Upper lobe of left lung (tissue), 6 donors: ENCODE measurements at places on chromosomes 11 and 22.

DNA sequence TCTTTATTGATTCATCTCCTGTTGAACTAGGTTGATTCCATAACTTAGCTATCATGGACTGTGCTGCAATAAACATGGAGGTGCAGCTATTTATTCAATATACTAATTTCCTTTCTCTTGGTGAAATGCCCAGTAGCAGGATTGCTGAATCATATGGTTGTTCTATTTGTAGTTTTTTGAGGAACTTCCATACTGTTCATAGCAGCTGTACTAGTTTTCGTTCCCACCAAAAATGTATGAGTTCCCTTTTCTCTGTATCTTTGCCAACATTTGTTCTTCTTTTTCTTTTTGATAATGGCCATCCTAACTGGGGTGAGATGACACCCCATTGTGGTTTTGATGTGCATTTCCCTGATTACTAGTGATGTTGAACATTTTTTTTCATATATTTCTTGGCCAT, 87.2 kb upstream of the NAV2 start:
- DNase-seq, result no peak

GRCh38 chr11:113555071-113555619, 79.9 kb upstream of the DRD2 start:
- no peak for DNase-seq

DNA sequence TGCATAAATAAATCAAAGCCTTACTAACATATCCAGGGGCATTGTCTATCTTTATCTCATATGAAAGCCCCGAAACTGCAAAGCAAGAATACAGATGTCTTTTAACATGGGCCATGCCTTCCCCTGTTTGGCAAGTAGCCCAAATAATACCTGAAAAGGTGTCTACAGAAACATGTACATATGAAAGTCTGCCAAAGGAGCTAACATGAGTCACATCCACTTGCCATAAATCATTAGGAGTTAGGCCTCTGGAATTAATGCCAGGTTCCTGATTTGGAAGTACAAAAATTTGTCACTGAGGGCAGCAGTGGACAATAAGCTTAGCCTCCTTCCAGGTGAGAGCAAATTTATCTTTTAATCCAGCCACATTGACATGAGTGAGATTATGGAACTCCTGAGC, 85.5 kb upstream of the PGR start:
- no peak for DNase-seq

DNA sequence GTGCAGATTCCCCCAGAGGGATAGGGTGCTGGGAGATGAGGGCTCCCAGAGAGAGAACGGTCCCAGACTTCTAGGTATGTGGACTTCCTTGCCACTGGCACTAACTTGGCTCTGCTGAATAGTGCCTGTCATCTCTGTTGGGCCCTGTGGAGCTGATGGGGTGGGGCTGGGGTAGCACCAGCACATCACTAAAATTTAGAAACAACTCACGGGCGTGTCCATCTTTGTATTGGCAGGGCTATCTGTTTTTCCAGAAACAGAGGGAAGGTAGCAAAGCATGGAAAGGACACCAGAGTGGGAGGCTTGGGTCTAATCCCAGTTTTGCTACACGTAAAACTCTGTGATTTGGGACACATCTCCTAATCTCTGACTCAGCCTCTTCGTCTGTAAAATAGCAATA, 25.8 kb downstream of the SWAP70 start:
- no peak for DNase-seq

DNA sequence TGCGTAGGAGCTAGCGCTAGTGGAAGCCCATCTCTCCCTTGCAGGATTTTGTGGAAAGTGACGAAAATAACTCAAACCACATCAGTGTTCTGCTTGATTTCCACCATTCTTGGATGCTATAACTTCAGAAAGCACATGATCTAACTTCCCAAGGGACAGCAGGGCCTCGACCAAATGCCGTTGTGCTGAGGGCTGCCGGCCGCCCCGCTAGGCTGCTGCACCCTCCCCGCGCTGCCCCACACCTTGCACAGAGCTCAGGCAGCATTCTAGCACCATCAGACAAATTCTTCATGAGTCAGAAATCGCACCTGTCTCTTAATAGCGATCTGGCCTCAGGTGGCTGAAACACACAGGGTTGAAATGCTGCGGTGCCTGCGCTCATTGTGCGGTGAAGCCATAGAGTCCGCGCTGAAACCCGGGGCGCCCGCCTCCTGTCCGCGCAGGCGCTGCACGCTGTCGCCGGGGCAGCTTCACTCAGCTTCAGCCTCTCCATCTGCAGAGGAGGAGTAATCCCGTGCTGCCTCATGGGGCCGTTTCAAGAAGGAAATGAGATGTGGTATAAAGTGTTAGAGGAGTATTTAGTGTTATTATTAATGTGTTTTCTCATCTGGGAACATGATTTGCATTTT, 59.2 kb upstream of the B3GAT1 start:
- peak; percentile 66 for DNase-seq

GRCh38 chr11:359181-359714, 10.1 kb upstream of the B4GALNT4 start:
- no peak for DNase-seq

DNA sequence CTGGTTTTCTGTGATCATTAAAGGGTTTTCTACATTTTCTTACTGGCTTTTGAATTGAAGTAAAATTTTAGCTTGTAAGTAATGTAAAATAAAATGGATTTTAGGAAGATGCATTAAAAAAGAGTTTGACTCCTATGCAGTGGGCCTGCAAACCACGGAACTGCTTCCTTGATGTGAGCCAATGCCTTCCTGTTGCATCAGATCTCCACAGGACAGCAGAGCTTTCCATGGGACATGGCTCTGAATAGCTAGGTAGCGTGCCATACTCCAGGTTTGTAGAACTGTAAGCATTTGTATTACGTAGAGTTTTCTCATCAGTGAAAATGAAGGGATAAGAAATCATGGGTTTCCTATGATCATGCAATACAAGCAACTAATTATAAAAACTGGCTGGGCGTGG, 133.4 kb downstream of the SWAP70 start:
- no peak for DNase-seq

DNA sequence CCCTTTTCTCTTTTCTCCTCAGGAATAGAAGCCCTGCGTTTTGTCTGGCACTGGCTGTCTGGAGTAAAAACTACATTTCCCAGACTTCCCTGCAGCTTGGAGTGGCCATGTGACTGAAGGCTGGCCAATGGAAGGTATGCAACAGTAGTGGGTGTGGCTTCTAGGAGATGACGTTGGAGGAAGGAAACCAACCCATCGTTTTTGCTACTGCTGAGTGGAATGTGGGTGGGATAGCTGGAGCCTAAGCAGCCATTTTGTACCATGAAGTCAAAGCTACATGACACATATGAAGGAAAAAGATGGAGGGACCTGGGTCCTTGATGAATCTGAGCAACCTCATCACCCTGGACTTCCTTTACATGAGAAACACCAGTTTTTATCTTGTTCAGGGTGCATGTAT, 19.6 kb downstream of the FGF3 start:
- no peak for DNase-seq

- no peak for DNase-seq
Measured at GRCh38 chr22:19577422-19577966, 53.3 kb upstream of the CLDN5 start.

DNA sequence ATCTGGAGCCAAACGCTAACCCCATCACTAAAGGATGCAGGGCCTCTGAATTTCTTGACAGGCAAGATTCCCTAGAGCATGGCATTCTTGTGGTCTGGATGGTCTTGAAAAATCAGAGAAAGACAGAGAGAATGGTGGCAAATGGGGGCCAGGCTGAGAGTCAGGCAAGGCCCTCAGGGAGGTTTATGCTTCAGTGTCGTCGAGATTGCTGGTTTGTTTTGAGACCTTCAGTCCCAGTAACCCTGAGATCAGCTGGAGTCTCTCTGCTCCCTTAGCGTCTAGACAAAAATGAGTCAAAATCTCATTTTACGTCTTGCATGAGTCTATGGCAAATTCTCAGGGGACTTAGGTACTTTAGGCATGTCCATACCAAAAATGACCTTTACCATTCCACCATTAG, 539.3 kb downstream of the SOX6 start:
- no peak for DNase-seq

GRCh38 chr11:75355051-75355450, 3.6 kb upstream of the ARRB1 start:
- no peak for DNase-seq

GRCh38 chr22:22060200-22061084, 77.9 kb upstream of the TOP3B start:
- DNase-seq, result peak; percentile 91

DNA sequence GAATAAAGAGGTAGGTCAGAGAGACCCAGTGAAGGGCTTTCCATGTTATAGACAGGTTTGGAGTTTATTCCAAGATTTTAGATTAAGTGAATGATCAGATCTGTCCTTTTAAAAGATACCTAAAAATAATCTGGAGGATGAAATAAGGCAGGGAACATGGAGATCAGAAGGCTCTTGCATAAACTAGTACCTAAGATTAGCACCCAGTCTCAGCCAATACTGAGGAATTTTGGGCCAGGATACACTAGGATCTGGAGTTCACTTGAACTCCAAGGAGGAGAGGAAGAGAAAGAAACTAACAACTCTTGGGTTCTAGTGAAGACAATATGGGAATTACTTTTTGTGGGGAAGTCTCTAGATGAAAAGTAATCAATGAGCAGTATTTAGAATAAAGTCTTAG, 47.9 kb upstream of the RAPSN start:
- DNase-seq, result no peak
